ENCODE measurements at places on chromosomes 7 and 10.

GRCh38 chr7:135697276-135698049 is 30.5 kb downstream of the SLC13A4 start:
- DNase-seq = no peak

- no peak for DNase-seq
Observed at GRCh38 chr10:110708776-110709443, 64.8 kb downstream of the RBM20 start.

- no peak for DNase-seq
Observed at GRCh38 chr7:101411508-101411874, 48.8 kb downstream of the COL26A1 start.

GRCh38 chr10:126839094-126839761 is 66.0 kb upstream of the DOCK1 start:
- no peak for DNase-seq

DNA sequence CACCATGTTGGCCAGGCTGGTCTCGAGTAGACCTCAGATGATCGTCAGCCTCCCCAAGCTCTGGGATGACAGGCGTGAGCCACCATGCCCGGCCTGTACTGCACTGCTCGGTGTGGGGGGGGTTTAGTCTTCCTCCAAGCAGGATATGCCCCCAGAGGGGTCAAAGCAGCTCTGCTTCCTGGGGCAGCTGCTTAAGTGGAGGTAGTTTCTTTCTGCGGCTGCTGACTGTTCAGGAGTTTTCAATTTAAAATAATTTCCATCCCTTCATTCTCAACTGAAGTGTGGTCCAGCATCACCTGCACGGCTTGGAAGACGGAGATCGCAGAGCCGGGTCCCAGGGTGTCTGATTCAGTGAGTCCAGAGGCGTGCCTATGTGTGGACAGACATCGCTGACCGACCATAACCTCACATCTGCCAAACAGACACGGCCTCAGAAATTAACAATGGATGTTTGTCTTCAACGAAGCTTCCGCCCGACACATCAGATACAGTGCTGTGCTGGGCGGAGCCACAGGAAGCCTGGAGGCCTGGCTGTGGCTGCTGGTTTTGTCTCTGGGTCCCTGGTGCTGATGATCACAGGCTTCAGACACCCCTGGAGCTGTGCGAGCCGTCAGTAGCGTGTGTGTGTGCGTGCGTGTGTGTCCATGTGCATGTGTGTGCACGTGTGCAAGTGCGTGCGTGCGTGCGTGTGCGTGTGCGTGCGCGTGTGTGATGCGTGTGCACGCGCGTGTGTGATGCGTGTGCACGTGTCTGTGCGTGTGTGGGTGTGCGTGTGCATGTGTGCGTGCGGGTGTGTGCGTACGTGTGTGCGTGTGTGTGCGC is 226.5 kb upstream of the PITRM1 start:
- no peak for DNase-seq
